ENCODE measurements at places on chromosomes 12 and 14.

- no peak for DNase-seq
These were observed 34.2 kb downstream of the ZCRB1 start for GRCh38 chr12:42291680-42292079.

GRCh38 chr12:92796650-92797049, 93.9 kb downstream of the PLEKHG7 start:
- DNase-seq, result no peak

DNA sequence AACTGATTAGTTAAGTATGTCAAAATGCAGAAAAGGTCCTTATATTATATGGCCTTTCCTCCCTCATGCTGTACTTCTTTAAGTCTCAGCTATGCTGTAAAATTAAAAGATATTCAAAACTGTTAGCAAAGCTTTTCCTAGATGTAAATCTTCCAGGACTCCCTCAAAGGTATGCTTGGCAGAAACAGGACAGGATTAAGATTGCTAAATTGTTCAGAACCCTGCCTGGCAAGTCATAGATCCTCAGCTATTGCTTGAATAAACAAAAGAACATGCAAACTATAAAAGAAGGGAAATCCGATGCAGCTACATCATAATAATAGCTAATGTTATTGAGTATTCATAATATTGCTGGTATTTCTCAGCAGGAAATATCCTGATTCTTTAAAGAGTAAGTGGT, 322.6 kb downstream of the CCDC91 start:
- no peak for DNase-seq

DNA sequence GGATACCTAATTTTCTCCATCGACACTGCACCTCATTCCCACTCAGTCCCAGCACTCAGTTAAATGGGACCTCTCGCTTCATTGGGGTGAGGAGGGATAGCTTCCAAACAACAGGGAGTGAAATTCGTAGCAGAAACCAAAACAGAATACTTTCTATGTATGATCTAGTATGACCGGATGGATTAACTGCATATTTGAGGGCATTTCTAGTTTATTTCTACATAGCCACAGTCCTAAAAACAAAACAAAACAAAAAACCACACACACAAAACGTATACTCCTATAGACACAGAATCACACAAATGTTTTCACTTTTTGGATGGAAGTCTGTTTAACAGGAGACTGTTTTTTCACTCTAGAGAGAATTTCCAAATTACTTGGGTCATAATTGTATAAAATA, 307.5 kb upstream of the FKBP4 start:
- DNase-seq, result no peak

DNA sequence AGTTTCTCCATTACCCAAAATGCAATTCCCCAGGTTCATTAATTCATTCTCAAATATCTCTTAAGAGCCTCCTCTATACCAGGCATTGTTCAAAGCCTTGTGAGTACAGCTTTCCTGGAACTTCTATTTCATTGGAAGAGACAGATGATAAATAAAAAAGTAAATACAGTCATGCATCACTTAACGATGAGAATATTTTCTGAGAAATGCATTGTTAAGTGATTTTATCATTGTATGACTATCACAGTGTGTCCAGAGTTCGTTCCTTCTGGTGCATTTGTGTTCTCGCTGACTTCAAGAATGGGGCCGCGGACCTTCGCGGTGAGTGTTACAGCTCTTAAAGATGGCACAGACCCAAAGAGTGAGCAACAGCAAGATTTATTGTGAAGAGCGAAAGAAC, 66.0 kb downstream of the ANO4 start:
- no peak for DNase-seq

Data from T1000 (cell line).